Activated CD4-positive, alpha-beta T cell treated with anti-CD3 and anti-CD28 coated beads for 1 hour (primary cell): ENCODE measurements at places on chromosomes 16 and 17.

DNA sequence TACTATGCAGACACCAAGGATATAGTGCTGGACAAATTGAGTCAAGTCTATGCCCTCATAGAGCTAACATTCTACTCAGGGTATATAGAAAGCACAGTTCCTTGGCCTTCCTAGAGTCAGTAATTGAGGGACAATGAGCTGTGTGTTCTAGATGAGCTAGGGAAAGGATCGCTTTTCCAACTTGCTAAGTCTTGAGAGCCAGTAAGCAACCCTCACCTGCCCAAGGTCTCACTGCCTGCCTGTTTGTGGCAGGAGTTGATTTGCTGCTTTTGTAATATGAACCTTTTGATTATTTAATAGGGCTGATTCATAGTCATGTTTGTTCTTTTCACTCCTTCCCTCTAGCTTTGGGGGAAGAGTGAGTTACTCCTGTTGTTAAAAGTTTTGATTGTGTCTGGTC is 6.5 kb downstream of the DDX42 start:
- DNase-seq, result no peak

- no peak for DNase-seq
Observed at GRCh38 chr17:17401271-17401781, 75.5 kb upstream of the MED9 start.

DNA sequence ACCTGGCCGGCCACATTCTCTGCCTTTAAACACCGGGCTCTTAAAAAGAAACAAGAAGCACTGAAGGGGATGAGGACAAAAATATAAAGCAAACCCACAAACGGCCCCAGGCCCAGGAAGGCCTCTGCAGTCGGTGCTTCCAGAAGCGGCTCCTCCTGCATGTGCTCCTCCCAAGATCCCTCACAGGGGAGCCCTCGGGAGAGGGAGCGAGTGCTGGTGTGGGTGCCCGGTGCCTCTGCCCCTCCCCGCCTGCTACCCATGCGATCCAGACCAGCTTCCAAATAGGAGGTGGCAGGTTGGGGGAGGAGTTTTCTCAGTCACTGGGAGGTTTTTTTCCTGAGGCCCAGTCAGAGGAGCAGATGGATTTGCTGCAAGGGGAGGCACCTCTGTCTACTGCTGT is 15.8 kb downstream of the KDM8 start:
- DNase-seq, result no peak

- no peak for DNase-seq
Observed at GRCh38 chr17:55453839-55454557, 32.4 kb upstream of the MMD start.

GRCh38 chr16:1378804-1379303 is 27.1 kb downstream of the GNPTG start:
- peak; percentile 25 for DNase-seq

DNA sequence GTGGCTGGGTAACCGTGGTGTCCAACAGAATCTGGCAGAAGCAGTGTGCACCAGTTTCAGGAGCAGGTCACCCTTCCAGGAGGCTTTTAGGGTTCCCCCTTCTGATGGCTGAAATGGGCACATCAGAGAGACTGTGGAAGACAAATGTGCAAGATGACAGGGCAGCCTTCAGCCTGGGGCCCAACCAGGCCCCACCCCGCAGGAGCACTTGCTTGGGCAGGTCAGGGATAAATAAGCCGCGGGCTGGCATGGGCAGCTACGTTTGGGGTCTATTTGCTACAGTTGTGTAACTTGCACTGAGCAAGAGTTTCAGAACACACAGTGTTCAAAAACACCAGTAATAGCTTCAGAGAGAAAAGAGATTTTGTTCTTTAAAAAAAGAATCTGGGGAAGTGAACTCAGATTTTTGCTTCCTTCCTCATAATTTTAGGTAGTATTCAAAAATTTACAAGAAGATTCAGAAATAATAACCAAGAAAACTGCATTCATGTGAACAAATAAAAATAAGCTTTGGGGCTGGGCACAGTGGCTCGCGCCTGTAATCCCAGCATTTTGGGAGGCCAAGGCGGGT is 44.9 kb upstream of the BAHCC1 start:
- no peak for DNase-seq

DNA sequence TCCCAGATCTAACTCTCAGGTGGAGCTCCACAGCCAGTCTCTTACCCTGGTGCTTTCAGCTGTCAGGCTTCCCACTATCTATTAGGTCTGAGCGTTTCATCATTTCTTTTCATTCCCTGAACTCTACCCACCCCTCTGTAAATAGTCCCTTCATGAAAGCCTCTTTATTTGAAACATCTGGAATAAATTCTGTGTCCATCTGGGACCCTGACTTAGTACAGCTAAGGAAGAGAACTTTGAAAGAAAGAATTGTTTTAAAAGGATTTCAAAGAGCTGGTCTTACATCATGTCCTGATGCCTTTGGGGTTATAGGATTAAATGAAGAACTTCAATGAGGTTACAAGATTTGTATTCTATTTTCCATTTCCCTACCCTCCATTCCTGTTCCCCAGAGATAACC is 388.5 kb upstream of the CA10 start:
- no peak for DNase-seq
